T-cell (primary cell): ENCODE measurements at places on chromosomes 6 and 20. TPM values are rescaled to one million over a fixed set of nuclear protein-coding genes. Genes with fewer than 3 reads are reported as not detected.

DNA sequence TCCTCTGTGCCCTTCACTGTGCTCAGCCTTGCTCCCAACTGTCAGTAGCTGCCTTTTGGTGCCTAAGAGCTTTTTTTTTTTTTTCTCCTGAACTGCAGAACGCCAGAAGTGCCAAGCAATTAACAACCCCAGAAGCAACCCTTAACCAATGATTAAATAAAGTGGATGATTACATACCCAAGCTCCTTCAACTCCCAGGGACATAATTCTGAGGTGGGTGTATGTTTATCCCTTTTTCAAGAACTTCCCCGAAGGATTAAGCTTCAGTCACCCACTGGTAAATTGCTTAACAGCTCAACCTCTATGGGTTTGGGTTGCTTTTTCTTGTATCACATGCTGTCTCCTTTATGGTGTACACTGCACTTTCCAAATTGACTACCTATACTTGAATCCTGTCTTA is 41.1 kb downstream of the KLHL31 start:
- no peak for DNase-seq
- H3K4me1 ChIP-seq = no peaks in the 10 kb centered on the region
- no peaks in the 10 kb centered on the region for H3K27me3 ChIP-seq
- H3K36me3 ChIP-seq = no peaks in the 10 kb centered on the region
- H3K4me3 ChIP-seq = no peak overlapping the region

GRCh38 chr20:51678026-51678697 is 90.0 kb downstream of the ATP9A start:
- DNase-seq = no peak
- H3K27me3 ChIP-seq = peaks cover 10% of the 10 kb centered on the region
- no peaks in the 10 kb centered on the region for H3K4me1 ChIP-seq
- H3K36me3 ChIP-seq = no peaks in the 10 kb centered on the region
- H3K4me3 ChIP-seq = no peak overlapping the region

DNA sequence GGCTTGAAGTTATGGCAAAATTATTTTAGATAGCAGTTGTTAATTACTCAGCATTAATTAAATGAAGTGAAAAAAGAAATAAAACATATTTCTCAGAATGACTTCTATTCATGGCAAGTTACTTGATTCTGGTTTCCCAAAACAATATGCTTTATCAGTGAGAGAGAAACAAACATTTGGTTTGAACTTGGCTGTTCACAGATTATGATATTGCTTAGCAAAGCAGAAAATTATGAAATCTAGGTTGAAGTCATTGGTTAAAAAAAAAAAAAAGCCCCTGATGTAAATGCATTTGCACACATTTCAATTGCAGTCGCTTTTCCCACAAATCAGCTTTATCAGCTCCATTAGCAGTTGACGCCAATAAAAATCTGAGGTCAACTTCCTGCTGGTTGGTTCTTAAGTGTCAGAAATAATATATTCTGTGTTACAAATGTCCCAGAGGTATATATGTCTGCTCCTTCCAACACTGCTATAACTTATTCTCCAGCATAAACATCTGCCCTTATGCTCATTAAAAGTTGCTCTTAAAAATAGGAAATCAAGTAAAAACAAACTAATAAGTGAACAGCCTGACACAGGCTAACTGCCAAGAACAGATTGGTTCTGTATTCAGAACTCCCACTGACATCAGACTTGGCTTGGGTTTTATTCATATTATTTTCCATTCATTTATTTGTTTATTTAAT is 275.4 kb downstream of the PHF3 start:
- H3K27ac ChIP-seq = no peak overlapping the region
- H3K36me3 ChIP-seq = no peaks in the 10 kb centered on the region
- H3K27me3 ChIP-seq = no peaks in the 10 kb centered on the region
- no peak for DNase-seq
- no peak overlapping the region for H3K4me3 ChIP-seq

- no peaks in the 10 kb centered on the region for H3K27me3 ChIP-seq
- no peaks in the 10 kb centered on the region for H3K36me3 ChIP-seq
- no peak overlapping the region for H3K4me3 ChIP-seq
These were observed 242.6 kb upstream of the SOX4 start for GRCh38 chr6:21350926-21351325.

DNA sequence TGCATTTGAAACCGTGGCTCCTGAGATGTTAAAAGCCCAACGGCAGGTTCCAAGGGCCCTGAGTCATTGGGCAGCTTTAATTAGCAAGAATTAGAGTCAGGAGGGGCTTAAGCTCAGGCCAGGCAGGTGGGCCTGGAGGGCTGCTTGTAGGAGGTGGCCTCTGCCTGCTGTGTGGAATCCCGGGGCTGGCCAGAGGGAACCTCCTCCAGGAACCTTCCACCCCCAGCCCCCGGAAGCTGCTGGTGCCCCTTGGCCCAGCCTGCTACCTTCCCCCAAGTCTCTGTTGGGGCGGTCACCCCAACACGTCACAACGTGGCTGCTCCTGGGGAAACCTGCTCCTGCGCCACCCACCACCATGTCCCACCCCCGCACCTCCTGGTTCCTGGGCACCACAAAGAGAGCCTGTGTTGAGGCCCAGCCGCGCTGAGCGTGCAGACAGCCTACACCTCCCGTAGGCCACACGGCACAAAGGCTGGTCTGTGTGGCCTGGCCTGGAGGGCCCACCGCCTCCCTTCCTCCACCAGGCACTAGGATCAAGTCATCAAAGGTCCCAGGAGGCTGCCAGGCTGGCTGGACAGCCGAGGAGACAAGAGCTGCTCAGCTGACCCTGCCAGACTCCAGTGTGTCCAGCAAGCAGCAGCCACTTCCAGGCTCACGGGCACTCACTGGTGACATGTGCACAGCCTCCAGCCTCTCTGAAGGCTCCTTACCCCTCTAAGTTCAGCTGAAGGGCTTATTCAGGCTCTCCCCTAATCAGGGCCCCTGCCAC is 86.3 kb downstream of the SNX5 start:
- H3K27ac ChIP-seq = no peak overlapping the region
- no peak overlapping the region for H3K4me3 ChIP-seq
- no peaks in the 10 kb centered on the region for H3K36me3 ChIP-seq
- no peak for DNase-seq

GRCh38 chr6:3013486-3013885 is 13.8 kb downstream of the NQO2 start:
- DNase-seq = no peak
- no peak overlapping the region for H3K27ac ChIP-seq
- H3K36me3 ChIP-seq = peaks cover 9% of the 10 kb centered on the region
- H3K4me3 ChIP-seq = no peak overlapping the region
- H3K27me3 ChIP-seq = no peaks in the 10 kb centered on the region

- H3K36me3 ChIP-seq = no peaks in the 10 kb centered on the region
- peak overlapping the region; percentile 96 for H3K27ac ChIP-seq
- H3K27me3 ChIP-seq = no peaks in the 10 kb centered on the region
- peak overlapping the region; percentile 99 for H3K4me3 ChIP-seq
These were observed 893 bp downstream of the POLR1H start for GRCh38 chr6:30061858-30062458.

DNA sequence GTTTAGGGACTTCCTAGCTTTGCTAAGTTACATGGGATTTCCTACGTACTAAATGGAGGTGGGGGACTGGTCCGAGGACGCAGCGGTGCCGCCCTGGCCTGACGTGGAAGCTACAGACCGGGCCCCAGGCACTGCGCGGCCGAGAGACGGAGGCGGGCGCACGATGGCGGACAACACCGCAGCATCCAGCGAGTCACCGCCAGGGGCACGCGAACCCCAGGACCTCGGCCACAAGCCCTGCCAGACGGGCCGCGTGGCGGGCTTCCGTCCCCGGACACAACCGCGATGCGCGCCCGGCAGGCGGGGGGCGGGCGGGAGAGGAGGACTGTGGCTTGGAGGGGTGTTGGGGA is 1516.9 kb upstream of the DEFB115 start:
- no peak overlapping the region for H3K27ac ChIP-seq
- DNase-seq = no peak

GRCh38 chr20:25544311-25544710 is 41.0 kb downstream of the NINL start:
- no peaks in the 10 kb centered on the region for H3K36me3 ChIP-seq
- H3K4me3 ChIP-seq = no peak overlapping the region
- H3K4me1 ChIP-seq = no peaks in the 10 kb centered on the region
- no peak overlapping the region for H3K27ac ChIP-seq

DNA sequence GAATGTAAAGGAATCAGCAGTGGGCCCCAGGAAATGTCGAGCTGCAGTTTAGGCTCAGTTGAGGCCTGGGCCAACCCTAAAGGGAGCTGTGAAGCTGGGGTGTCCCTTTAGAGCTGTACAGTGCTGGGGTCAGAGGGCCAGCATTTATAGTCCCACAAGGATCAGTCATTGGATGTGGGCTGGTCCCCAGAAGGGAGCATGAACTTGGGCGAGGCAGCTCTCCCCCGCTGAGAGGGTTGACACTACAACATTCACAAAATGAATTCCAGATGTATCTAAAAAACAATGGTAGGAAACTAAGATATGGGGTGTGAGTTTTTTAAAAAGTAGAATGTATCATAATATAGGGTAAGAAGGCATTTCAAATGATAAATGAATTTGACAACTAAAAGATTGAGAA is 29.7 kb upstream of the TMX4 start:
- DNase-seq = no peak
- H3K27ac ChIP-seq = no peak overlapping the region
- no peak overlapping the region for H3K4me3 ChIP-seq
- H3K36me3 ChIP-seq = no peaks in the 10 kb centered on the region

- DNase-seq = no peak
- H3K27me3 ChIP-seq = no peaks in the 10 kb centered on the region
- no peak overlapping the region for H3K4me3 ChIP-seq
- H3K4me1 ChIP-seq = no peaks in the 10 kb centered on the region
- no peaks in the 10 kb centered on the region for H3K36me3 ChIP-seq
These were observed 555.5 kb upstream of the MARCKS start for GRCh38 chr6:113301651-113302050.

DNA sequence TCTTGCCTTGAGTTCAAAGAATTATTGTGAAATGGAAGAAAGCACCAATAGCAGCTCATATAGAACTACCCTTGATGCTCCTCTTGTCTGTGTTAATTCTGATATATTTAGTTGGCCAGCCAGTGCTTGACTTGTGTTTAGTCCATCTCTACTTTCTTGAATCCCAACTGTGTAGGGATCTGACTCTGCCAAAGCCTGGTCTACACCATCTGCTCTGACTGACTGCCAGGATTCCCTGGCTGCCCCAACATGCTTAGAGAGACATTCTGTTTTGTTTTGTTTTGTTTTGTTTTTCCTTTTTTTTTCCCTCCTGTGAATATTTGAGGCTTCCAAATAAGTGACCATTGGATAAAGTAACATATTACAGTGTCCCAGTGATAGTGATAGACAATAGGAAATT is 953.7 kb upstream of the MANEA start:
- no peaks in the 10 kb centered on the region for H3K27me3 ChIP-seq
- H3K27ac ChIP-seq = no peak overlapping the region
- no peak for DNase-seq
- H3K4me1 ChIP-seq = no peaks in the 10 kb centered on the region
- no peak overlapping the region for H3K4me3 ChIP-seq
- H3K36me3 ChIP-seq = no peaks in the 10 kb centered on the region

DNA sequence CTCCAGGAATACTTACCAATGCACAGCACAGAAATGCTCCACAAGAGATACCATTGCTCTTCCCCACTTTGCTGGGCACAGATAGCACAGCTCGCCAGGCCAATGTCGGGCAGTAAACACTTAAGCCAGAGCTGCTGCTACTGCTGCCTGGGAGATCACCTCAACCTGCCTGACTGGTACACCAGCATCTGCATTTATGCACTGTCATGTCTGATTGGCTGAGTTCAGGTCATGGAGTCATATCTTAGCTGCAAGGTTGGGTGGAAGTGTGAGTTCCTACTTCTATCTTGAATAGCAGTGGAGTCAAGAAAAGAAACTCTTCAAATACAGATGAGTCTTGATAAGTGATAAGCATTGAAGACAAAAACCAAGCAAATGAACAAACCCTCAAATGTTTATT is 10.9 kb upstream of the ADGRF4 start:
- no peaks in the 10 kb centered on the region for H3K4me1 ChIP-seq
- no peak overlapping the region for H3K4me3 ChIP-seq
- H3K36me3 ChIP-seq = no peaks in the 10 kb centered on the region
- H3K27ac ChIP-seq = no peak overlapping the region

DNA sequence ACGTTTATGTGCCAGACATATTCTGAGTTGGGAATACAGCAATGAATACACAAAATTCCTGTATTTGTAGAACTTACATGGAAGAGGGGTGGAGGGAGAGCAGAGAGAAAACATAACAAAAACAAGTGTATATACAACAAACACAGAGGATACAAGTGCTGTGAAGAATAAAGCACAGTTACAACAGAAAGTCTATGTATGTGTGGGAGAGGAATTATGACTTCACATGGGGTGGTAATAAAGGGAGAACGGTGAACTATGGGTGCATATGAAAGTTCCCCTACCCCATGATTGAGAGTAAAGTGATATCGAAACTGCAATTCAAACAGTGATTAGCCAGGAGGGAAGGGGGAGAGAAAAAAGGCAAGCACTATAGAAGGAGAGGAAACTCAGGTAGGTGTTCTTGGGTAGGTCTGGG is 24.6 kb downstream of the HBS1L start:
- no peak overlapping the region for H3K4me3 ChIP-seq
- H3K27ac ChIP-seq = peak overlapping the region; percentile 70
- no peaks in the 10 kb centered on the region for H3K36me3 ChIP-seq
- no peaks in the 10 kb centered on the region for H3K27me3 ChIP-seq
- H3K4me1 ChIP-seq = peaks cover 4% of the 10 kb centered on the region

DNA sequence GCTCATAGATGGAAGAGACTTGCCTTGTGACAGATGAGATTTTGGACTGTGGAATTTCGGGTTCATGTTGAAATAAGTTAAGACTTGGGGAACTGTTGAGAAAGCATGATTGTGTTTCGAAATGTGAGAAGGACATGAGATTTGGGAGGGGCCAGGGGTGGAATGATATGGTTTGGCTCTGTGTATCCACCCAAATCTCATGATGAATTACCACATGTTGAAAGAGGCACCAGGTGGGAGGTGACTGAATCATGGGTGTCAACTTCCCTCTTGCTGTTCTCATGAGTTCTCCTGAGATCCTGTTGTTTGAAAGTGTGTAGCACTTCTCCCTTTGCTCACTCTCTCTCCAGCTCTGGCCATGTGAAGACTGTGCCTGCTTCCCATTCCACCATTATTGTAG is 17.9 kb downstream of the AHI1 start:
- no peak overlapping the region for H3K4me3 ChIP-seq
- H3K27me3 ChIP-seq = no peaks in the 10 kb centered on the region
- DNase-seq = no peak
- H3K36me3 ChIP-seq = no peaks in the 10 kb centered on the region

GRCh38 chr6:32973144-32974015 is 5.0 kb downstream of the BRD2 start:
- peaks cover 20% of the 10 kb centered on the region for H3K4me1 ChIP-seq
- DNase-seq = peak; percentile 40
- peak overlapping the region; percentile 85 for H3K27ac ChIP-seq
- H3K27me3 ChIP-seq = no peaks in the 10 kb centered on the region
- H3K36me3 ChIP-seq = peaks cover 43% of the 10 kb centered on the region

OLIG3 gene
- total RNA-seq = not detected

POM121L2 gene
- total RNA-seq = not detected

CRISP2 gene
- not detected for total RNA-seq

ZNF341 gene
- 6.1 TPM for total RNA-seq

HLA-DQA2 gene
- 0.35 TPM for total RNA-seq
